ENCODE measurements at places on chromosomes 6 and 20.

- DNase-seq = no peak
Measured at GRCh38 chr6:18342223-18342622, 44.9 kb upstream of the RNF144B start.

- DNase-seq = no peak
Measured at GRCh38 chr6:64789476-64789875, 917.5 kb downstream of the EYS start.

GRCh38 chr6:87115402-87116135 lies 20.7 kb upstream of the CGA start:
- DNase-seq = no peak

GRCh38 chr6:33008944-33009861 lies at the start of gene HLA-DOA:
HLA-DOA (minus strand) TSS chr6:33009591.
- DNase-seq = peak; percentile 31

- DNase-seq = no peak
Measured at GRCh38 chr6:78842953-78843352, 24.4 kb upstream of the IRAK1BP1 start.

DNA sequence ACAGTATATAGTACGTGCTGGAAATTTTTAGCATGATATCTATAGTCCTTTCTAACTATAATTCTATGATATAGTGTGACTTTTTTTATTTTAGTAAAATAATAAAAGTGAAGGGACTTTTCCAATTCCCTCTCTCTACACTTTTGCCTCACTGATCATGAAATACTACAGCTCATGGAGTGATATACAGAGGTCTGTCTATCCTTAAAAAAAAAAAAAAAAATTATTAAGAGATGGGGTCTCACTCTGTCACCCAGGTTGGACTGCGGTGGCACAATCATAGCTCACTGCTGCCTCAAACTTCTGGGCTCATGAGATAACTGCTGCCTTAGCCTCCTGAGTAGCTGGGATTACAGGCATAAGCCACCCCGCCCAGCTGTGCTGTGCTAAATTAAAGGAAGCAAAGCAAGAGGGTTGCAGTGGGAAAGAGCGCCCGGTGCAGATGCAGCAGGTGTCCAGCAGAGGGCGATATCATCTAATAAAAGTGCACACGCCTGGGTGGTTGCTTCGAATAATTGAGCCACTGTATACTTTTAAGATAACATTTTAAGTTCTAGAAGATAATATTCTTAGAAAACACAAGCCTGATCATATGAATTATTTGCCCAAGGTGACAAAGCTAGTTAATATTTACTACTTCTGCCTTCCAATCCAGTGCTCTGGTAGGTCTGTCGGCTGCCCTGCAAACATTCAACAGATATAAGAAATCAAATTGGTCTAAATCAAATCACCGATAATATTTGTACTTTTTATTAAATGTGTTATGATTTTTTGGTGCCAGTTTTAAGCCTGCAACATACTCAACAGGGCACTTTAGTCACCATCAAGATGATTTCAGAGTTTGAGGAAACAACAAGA lies 94.9 kb upstream of the NT5E start:
- peak; percentile 71 for DNase-seq

GRCh38 chr6:21438986-21439352 lies 154.6 kb upstream of the SOX4 start:
- DNase-seq = no peak

- DNase-seq = peak; percentile 79
Measured at GRCh38 chr6:45843848-45844521, 171.7 kb downstream of the CLIC5 start.

DNA sequence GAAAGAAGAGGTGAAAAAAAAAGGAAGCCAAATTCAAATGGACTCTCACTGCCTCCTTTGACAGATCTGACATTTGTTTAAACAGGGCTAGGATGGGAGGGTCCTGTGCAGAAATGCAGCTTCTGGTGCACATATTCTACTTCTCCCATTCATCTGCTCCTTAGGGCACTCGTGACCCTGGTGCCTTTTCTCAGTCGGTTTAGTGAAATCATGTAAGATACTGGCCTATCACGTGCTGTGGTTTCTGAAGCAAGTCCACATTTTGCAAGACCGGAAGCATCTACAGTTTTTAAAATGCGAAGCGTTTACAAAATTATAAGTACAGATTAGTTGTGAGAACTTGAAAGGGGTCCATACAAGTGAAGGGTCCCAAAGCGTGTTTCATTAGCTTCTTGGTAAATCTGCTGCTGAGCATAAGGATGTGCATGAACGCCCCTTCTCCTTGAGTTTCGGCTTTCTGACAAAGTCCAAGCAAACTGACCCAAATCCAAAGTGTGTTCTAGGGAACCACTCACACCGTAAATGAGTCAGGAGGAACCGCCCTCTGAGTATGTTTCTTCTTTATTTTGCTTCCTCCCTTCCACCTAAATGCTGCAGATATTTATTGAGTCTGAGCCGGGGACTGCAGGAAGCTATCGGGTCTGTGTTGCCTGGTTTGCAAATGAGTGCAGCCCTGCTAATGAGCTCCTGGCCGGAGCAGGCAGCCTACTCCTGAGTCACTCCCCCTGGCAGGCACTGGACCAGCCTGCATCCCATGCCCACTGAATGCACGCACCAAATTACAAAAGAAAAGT lies 323.8 kb upstream of the JARID2 start:
- DNase-seq = no peak

- DNase-seq = no peak
Measured at GRCh38 chr20:36872852-36873251, 3.1 kb upstream of the TLDC2 start.

DNA sequence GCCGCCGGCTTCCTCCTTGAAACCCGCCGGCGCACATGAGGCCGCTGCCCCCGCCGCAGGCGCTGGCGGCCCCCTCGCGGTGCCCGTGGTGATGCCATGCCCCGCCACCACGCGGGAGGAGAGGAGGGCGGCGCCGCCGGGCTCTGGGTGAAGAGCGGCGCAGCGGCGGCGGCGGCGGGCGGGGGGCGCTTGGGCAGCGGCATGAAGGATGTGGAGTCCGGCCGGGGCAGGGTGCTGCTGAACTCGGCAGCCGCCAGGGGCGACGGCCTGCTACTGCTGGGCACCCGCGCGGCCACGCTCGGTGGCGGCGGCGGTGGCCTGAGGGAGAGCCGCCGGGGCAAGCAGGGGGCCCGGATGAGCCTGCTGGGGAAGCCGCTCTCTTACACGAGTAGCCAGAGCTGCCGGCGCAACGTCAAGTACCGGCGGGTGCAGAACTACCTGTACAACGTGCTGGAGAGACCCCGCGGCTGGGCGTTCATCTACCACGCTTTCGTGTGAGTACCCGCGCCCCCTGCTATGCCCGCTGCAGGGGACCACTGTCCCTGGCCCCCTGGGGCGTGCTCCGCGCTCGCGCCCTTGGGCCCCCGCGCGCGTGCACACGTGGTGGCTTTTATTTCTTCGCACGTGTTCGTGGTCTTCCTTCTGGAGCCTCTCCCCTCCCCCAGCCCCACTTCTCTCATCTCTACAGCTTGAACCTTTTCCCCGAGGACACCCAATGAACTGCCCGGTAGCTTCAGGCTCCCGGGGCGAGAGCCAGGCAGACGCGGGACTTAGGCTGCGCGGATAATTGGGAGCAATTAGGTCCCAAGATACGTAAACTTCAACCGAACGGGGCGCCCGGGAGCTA lies 453 bp downstream of the KCNQ5 start:
- DNase-seq = peak; percentile 40

DNA sequence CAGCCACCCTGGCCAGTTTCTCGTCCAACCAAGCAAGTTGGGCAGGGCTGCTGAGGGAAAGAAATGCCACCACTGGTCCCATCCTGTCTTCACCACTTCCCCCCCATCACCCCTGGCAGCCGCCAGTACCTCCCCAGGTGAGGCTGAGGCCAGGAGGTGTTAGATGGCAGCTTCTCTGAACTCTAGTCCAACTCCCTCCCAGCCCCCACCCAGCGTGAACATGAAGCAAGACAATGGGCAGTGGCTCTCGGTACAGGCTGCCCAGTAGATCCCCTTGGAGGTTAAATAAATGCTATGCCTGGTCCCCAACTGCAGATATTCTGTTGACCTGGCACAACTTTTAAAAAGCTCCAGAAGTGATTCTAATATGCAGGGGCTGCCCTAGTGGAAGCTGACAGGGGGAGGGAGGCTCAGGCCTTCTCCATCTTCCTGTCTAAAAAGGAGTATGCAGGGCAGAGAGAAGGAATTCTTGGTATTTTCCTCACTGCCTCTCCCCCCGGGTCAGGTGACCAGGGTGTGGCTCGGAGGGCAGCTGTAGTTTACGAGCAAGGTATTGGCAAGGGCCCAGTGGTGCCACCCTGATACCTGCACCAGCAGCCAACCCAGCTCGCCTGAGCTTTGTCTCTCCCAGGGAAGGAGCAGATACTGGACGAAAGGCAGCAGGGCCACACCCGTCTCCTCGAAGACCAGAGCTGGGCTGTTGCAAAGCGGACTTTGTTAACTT lies 25.7 kb downstream of the KCNK5 start:
- DNase-seq = no peak

DNA sequence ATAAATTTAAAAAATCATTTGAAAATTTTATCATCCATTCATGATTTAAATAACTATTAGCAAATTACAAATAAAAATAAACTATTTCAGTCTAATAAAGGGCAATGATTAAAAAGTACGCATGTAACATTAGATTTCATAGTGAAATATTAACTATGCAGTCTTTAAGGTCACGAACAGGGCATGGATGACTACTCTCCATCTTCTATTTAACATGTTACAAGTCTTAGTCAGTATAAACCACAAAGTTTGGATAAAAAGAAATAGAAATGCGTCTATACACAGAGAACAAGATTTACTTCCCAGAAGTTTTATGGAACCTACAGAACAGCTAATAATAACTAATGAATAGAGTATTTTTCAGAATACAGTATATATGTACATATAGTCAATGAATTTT lies 1016.0 kb downstream of the EYS start:
- DNase-seq = no peak

DNA sequence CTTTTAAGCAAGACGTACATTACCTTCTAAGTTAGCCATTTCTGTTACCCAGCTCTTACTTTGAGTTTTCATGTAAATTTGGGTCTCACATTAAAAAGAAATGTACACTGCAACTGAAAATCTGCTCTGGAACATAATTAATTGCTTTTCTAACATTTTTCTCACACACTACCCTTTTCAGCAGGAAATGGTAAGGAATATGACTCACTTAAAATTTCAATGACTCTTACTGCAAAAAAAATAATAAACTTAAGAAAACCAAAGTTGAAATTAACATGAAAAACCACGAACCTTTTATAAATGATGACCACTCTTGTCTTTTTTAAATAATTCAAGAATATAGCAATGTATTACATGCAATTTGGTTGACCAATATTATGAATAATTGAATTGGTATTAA lies 1.3 kb downstream of the CGA start:
- DNase-seq = peak; percentile 61
